Putamen (tissue), 1 donor: ENCODE measurements at places on chromosomes 3 and 15.

DNA sequence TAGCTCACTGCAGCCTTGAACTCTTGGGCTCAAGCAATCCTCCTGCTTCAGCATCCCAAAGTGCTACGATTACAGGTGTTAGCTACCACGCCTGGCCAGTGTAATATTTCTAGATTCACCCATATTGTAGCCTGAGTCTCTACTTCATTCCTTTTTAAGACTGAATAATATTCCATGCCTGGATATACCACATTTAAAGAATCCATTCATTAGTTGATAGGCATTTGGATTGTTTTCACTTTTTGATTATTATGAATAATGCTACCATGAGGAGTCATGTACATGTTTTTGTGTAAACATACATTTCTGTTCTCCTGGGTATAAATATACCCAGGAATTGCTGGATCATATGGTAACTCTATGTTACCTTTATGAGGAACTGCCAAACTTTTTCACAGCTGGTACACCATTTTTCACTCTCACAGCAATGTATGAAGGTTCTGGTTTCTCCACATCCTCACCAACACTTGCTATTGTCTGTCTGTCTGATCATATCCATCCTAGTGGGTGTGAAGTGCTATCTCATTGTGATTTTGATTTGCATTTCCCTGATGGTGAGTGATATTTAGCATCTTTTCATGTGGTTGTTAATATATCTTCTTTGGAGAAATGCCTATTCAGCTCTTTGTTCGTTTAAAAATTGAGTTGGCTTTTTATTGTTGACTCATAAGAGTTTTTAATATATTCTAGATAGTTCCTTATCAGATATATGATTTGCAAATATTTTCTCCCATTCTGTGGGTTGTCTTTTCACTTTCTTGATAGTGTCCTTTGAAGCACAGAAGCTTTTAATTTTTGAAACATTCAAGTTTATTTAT is 32.6 kb downstream of the EEFSEC start:
- no peak for DNase-seq

GRCh38 chr3:18410205-18410604 is 14.9 kb downstream of the SATB1 start:
- DNase-seq: no peak

- no peak for DNase-seq
Measured at GRCh38 chr3:23811185-23811527, 5.4 kb downstream of the UBE2E1 start.

- no peak for DNase-seq
Measured at GRCh38 chr3:127739347-127740135, 66.8 kb downstream of the ABTB1 start.

- peak; percentile 29 for DNase-seq
Measured at GRCh38 chr3:90102146-90102545, 994.7 kb downstream of the EPHA3 start.

GRCh38 chr3:72614394-72615074 is 233.7 kb downstream of the SHQ1 start:
- DNase-seq: no peak

- DNase-seq: no peak
Measured at GRCh38 chr3:144351773-144352365, 380.2 kb downstream of the DIPK2A start.

GRCh38 chr3:79587150-79587549 is 180.6 kb downstream of the ROBO1 start:
- DNase-seq: no peak

GRCh38 chr15:69200832-69201745 is 40.7 kb downstream of the GLCE start:
- DNase-seq: no peak

DNA sequence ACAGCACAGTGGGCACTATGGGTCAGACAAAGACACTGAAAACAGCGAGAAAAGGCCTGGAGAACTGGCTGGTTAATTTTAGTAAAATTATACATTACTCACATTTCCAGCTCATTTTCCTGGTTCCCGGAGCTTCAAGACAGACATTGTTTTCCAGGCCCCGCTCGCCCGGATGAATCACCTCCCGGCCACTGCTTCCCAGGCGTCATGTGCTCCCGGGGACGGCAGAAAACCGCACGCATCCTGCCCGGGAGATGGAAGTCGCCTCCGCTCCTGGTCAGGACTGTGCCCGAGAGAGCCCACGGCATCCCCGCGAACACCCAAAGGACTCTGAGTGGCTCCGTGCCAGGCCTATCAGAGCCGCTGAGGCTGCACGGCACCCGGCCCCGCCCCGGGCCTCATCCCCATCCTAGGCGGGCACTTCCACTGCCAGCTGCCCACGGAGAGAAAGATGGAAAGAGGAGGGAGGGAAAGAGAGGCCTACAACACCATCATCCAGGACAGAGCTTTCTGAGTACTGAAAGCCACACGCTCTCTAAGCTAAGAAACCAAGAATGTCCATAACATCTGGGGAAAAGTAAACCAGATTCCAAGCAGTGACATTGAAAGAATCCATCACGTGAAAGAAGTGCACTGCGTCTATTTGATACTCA is 75.1 kb downstream of the VGLL4 start:
- peak; percentile 70 for DNase-seq

- peak; percentile 31 for DNase-seq
Measured at GRCh38 chr3:63135367-63135766, 142.7 kb upstream of the SYNPR start.

DNA sequence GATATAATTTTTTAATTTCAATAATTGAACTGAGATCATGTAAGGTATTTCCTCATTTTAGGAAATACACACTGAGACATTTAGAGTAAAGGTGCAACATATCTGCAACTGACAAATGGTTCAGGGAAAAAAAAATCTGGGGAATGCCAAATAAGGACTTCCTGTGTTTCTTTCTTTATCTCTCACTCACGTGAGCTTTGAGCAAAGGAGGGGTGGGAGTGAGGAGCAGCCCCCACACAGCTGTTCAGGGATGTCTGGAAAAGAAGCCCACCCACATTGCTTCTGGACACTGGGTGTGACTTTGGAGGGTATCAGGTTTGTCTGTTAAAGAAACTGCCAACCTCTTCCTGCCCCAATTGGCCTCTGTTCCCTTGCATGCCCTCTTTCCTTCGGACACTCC is 5.6 kb upstream of the TP63 start:
- no peak for DNase-seq

- DNase-seq: no peak
Measured at GRCh38 chr3:124298951-124299350, 307.0 kb upstream of the ROPN1 start.

DNA sequence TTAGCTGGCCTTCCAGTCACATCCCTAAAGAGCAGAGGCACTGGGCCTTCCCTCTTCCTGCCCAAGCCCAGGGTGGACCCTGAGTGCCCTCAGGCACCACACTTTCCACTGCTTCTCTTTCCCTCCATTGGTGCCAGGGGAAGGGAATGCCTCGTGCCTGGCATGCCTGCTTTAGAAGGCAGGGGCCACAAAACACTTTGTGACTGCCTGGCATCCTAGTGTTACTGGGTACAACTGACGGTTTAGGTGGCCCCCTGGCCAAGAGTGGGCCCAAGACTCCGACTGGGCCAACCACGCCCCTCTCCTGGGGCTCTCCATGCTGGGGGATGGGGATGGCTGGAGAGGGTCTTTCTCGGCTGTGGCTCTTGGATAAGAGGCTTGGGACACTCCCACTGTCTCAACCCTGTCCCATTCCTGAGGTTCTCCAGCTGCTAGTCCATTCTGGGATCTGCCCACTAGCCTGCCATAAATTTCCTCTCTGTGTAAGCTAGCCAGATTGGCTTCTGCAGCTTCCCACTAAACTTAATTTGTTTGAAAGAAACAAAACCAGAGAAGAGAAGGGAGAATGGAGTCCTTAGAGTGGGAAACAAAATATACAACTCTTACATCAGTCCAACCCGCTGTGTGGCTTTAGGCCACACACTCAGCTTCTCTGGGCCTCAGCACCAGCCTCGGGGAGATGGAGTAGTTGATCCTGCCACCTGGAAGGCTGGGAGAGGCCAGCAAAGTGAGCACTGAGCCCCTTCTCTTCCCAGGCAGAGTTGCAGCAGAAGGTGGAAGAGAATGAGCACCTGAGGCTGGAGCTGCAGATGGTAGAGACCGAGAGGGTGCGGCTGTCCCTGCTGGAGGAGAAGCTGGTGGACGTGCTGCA is 24.1 kb upstream of the GP9 start:
- DNase-seq: no peak

DNA sequence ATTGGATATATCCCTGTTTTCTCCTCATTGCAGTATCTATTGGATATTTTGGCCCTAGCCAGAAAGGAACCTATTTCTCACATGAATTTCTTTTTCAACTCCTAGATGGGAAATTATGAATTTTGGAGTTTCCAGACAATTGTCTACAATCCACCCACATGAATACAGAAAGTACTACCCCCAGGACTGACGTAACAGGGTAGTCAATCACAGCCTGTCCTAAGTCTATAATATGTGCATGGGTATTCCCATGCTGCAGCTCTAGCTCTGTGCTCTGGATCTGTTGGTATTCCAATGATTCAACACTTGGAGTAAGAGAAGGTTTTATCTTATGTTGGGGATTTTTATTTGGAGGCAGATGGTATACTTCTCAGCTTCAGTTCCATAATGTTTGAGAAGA is 393.1 kb upstream of the ARRDC4 start:
- no peak for DNase-seq

DNA sequence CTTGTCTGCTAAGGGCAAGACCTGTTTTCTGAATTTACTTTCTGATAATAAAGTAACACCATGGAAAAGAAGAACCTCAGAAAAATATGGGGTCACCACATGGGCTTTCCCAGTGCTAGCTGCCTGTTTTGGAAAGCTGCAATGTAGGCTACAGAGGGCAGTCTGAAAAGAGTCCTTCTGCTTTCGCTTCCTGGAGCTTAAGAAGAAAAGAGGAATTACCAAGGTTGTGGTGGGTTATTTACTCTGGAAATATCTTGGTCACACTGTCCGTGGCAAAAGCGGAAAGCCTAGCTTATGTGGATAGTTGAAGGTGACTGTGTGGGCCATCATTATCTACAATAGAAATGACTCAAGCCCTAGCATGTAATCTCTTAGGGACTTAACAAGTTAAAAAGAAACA is 31.7 kb upstream of the IP6K2 start:
- peak; percentile 38 for DNase-seq

DNA sequence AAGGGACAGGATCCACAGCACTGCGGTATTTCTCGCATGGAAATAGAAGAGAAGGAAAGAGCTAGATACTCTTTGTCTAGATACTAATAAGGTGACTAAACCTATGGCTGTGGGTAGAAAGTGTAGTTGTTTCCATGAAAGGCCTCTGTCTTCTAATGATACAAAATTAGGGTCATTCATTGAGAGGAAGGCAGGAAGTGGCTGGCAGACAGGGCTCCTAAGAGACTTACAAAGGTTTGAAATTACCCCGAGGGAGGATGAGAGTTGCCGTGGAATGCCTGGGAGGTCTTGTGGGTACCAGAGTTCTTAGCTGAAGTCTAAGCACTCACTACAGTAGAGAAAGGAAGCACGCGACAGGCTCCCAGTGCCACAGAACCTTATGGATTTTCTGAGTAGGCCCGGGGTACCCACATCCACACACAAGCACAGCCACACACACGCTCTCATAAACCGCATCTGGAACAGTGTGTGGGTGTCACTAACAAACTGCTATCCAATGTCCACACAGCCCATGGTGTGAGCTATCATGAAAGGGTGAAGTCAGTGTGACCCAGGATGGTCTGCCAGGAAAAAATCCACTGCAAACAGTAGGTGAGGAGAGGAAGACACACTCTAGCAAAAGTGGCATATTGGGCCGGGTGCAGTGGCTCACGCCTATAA is 221.4 kb downstream of the FAM43A start:
- DNase-seq: no peak

DNA sequence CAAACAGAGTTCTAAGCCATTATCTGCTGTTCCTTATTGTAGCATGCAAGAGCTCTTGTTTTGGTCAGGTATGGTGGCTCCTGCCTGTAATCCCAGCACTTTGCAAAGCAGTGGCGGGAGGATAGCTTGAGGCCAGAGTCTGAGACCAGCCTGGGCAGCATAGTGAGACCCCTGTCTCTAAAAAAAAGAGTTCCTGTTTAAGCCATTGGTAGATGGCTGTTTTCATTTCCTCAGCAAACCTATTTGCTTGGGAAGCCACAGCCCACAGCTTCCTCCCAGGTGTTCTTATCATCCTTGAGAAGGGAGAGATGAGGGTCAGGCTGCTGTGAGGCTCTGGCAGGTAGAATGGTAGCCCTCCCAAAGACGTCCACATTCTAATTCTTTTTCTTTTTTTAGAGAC is 24.4 kb upstream of the FAM81A start:
- DNase-seq: no peak

- DNase-seq: no peak
Measured at GRCh38 chr3:58482917-58483636, 8.8 kb upstream of the KCTD6 start.

- DNase-seq: no peak
Measured at GRCh38 chr15:42153874-42154211, 2.6 kb downstream of the PLA2G4F start.

GRCh38 chr3:105799286-105799685 is 69.5 kb downstream of the CBLB start:
- no peak for DNase-seq

DNA sequence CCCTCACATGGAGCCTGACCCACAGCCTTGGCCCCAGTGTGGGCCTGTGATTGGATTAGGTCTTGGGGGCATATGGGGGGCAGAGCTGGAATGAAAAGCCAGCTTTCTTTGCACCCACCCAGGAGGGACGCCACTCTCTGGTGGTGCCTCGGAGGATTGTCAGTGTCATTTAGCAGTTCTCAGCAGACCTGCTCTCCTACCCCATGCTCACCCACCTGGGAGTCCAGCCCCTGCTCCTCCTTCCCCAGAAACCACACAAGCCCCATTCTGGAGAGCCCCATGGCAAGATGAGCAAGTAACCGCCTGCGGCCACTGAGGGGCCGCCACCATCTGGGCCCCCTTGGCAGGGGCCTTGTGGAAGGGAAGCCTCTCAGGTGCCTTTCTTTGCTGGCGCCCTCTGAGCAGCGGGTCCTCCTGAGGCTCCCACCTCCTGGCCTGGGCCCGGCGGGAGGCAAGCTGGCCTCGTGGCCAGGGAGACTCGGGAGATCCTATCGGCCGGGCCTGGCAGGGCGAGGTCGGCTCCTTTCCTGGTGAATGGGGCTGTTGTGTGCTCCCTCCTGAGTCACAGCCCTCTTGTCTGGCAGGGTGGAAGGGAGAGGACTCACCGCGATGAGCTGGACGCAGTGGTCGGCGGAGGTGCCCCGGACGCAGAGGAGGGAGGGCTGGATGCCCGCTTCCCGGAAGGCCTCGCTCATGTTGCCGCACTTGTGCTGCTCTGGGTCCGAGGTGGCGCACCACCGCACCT is 2.3 kb downstream of the MELTF start:
- DNase-seq: no peak

GRCh38 chr3:26535151-26535550 is 87.4 kb upstream of the LRRC3B start:
- DNase-seq: no peak

GRCh38 chr3:164533275-164533674 is 545.0 kb downstream of the SI start:
- DNase-seq: no peak
